ENCODE measurements at places on chromosomes 2 and 18.

- DNase-seq, result no peak
Measured at GRCh38 chr2:31874071-31874470, 136.7 kb downstream of the MEMO1 start.

DNA sequence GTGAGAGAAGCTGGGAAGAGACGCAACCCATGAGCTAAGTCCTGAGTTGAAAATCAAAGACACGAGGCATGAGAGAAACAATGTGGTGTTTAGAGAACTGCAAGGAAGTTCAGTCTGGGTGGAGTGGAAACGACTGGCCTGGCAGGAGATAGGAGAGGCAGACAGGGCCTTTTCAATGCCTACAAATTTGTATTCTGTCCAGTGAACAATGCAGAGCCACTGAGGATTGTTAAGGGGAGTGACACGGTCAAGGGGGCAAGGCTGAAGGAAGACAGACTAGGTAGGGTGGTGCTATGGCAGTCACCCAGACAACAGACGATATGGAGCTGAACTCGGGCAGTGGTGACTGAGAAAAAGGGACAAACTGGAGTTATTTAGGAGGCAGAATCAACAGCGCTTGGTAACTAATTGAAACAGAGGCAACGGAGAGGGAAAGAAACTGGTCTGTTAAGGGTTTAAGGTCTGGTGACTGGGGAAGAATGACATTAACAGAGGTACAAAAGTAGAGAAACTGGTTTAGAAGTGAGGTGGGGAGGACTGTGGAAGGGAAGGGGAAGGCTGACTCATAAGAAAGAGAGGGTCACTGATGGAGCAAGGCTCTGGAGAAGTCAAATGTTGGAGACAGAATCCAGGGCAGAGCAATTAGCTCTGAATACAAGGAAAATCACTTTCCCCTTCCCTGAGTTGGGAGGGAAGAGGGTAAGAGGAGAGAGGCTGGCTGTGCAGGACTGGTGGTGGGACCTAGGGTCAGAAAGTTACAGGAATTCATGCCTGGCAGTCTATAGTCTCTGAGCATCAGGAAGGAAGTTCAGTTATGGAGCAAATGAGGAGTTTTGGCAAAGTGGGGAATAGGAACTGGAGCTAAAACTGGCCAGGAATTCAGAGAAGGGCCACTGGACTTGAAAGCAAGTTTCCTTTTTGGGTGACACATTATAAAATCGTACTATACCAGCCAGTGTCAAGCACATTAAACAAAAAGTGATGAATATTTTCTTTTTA is 63.4 kb upstream of the CHRNA1 start:
- no peak for DNase-seq

- DNase-seq, result peak; percentile 51
Measured at GRCh38 chr2:137964066-137964858, at the start of gene HNMT. Gene HNMT (plus strand): TSS chr2:137964473. CDS start chr2:137964492, 19 bp downstream.

GRCh38 chr2:103959174-103960128 is 894.5 kb upstream of the POU3F3 start:
- peak; percentile 12 for DNase-seq

DNA sequence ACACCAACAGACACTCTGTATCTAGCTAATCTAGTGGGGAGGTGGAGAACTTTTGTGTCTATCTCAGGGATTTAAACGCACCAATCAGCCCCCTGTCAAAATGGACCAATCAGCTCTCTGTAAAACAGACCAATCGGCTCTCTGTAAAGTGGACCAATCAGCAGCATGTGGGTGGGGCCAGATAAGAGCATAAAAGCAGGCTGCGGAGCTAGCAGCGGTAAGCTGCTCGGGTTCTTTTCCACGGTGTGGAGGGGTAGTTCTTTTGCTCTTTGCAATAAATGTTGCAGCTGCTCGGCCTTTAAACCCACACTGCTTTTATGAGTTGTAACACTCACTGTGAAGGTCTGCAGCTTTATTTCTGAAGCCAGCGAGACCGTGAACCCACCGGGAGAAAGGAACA is 51.3 kb upstream of the FOXI3 start:
- DNase-seq, result no peak

DNA sequence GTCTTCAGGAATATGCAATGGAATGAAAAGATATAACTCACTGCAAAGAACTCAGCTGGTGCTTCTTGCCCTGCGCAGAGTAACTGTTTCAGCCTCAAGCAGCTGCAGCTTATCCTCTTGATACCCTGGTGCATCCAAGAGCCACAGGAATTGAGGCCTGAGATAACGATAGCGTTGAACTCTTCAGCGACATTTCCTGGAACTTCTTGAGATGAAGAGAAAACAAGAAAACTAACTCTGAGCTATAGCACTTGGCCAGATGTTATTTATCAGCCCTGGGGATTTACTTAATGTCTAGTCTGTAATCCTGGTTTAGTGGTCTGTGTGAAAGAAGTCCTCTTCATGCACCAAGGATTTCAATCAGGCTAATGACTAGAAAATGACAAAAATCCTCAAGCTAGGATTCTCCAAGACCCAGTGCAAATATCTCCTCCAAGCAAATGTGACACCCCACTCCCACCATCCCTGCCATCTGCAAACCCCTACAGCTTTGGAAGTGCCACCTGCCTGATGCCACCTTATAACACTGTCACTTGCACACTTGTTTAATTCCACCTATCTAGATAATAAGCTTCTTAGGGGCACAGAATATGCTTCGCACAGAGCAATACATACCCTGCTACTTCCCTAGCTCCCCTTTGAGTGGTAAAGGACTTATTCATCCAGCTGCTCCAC is 40.6 kb downstream of the EHD3 start:
- DNase-seq, result no peak

- DNase-seq, result no peak
Measured at GRCh38 chr2:234913208-234913626, 38.6 kb upstream of the SH3BP4 start.

- no peak for DNase-seq
Measured at GRCh38 chr2:149087751-149088150, 49.3 kb downstream of the LYPD6B start.

DNA sequence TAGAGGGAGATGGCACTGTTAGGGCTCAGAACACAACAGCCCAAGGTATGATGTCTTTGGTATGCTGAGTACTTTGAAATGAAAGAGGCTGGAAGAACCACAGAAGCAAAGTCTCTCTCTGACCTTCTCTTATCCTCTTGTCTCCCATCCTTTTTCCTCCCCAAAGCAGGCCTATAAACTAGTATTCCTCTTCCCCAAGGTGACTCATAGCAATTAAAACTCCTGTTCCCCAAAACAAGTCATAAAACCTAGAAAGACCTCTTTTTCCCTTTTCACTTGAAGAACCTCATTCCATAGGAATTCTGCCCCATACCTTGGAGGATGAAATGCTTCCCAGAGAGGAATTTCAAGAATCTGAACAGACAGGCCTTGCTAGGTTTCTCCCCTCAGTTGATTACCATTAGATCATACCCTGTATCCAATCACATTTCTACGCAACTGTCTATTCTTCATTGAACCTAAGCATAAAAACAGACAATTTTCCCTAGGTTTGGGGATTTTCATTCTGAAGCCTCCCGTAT is 25.7 kb downstream of the MDH1 start:
- DNase-seq, result no peak

DNA sequence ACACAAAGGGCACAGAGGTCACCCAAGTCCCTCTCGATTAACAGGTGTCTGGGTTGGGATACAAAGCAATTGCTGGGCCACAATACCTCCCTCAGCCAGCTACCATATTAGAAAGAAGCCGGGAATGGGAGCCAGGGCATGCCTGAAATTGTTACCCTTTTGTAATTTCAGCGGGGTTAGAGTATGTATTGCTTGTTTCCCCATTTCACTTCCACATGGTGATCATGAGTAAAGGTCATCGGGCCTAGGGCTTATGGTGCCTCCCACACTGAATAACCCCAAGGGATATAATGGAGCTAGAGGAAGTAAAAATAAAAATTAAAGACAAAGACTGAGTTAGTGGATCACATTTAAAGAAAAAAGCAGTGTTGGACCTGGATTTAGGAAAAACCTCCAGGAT is 437.2 kb upstream of the KLHL29 start:
- DNase-seq, result no peak

DNA sequence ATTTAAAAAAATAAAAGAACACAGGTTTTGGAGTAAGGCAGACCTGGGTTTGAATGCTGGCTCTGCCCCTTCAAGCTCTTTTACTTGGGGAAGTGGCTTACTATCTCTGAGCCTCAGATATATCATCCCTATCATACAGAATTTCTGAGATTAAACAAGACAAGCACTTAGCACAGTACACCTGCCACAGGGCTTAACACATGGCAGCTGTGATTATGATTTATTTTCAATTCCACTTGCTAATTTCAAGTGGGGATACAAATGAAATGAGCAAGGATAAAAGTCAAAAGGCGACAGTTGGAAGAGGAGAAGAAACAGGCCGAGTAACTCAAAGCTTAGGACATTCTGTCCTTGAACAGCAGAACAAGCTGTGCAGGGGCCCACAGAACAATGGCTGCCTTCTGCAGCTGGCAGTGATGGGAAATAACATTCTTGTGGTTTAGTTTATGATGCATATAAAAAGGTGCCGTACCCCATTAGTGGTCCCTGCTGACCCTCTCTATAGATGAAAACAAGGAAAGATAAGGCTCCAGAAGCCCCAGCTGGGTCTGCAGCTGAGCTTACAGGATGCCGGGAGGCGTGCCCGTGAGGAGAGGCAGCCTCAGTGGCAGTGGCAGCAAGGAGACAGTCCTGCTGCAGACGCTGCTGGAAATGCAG is 45.3 kb downstream of the KIF3C start:
- no peak for DNase-seq

DNA sequence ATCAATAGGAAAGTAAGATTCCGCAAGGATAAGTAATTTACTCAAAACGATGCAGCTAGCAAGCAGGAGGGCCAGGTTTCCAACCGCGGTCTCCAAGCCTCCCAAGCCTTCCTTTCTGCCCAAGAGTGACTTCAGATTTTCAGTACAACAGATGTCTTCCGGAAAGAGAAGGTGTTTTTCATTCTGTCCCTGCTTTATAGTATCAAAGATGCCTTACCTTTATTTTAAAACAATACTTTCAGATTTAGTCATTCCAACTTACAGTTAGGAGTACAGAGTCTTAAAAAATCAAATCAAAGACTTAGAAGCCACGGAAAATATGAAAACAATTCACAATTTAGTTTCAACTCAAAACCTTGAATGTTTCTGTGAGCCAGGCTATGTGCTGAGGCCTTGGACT is 43.6 kb downstream of the CYB5A start:
- DNase-seq, result no peak

GRCh38 chr18:8045884-8046281 is 478.8 kb downstream of the PTPRM start:
- no peak for DNase-seq

DNA sequence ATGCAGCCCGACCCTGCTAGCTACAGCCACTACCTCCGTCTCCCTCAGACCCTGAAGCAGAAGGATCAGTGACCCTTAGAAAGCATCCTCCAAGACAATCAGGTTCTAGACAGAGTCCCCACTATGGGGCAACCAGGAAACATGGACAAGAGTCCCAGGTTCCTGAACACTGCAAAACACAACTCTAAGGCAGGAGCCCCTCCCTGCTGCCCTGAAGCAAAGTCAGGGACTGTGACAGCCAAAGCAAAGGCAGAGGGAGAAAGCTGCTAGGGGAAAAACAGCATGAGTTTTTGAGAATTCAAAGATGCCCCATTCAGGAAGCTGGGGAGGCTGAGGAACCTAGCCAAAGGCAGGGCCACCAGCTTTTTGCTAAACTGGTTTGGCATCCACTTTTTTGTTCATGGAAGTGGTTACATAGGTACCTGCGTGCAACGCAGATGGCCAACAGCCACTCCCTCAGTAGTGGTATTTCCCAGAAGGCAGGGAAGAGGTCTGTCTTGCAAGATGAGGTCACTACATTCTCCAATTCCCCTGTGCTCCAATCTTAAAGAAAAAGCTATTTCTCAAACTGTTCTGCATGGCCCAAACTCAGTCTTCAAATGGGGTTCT is 33.2 kb downstream of the MYO5B start:
- DNase-seq, result no peak

- no peak for DNase-seq
Measured at GRCh38 chr2:235977445-235977844, 190.7 kb downstream of the GBX2 start.

DNA sequence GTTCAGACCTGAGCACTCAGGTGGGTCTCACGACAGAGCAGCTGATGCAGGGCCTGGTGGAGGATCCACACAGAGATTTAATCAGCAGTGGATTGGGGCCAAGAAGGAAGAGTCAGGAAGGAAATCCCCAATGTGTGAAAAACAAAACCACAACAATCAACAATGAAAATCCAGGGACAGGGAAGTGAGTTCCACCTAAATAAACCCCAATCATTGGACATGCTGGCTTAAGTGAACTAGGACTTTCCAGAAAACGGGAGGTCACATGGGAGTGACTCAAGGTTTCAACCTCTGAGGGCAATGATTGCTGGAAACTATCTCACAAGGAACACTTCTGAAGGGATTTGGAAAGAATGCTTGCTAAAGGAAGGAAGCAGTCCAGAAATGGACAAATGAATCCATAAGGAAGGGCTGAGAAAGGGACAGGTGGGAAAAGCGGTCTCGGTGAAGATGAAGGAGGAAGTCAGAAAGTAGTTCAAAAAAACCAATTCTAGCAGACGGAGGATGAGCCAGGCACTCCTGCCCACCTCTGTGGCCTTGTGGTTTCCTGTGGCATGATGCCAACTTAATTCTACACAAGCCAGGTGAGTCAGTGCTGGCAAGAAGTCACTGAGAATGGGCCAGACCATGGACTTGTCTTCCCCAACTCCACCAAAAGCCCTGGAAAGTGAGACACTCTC is 15.4 kb upstream of the XDH start:
- DNase-seq, result no peak
